Activated CD8-positive, alpha-beta memory T cell treated with anti-CD3 and anti-CD28 coated beads for 48 hours (primary cell): ENCODE measurements at places on chromosomes 6 and 20.

GRCh38 chr6:25232479-25232878 lies 46.7 kb upstream of the CARMIL1 start:
- no peak for DNase-seq

GRCh38 chr6:32685603-32686002 lies 19.1 kb upstream of the HLA-DQB1 start:
- no peak for DNase-seq

GRCh38 chr6:90703336-90703735 lies 116.5 kb upstream of the MAP3K7 start:
- no peak for DNase-seq

DNA sequence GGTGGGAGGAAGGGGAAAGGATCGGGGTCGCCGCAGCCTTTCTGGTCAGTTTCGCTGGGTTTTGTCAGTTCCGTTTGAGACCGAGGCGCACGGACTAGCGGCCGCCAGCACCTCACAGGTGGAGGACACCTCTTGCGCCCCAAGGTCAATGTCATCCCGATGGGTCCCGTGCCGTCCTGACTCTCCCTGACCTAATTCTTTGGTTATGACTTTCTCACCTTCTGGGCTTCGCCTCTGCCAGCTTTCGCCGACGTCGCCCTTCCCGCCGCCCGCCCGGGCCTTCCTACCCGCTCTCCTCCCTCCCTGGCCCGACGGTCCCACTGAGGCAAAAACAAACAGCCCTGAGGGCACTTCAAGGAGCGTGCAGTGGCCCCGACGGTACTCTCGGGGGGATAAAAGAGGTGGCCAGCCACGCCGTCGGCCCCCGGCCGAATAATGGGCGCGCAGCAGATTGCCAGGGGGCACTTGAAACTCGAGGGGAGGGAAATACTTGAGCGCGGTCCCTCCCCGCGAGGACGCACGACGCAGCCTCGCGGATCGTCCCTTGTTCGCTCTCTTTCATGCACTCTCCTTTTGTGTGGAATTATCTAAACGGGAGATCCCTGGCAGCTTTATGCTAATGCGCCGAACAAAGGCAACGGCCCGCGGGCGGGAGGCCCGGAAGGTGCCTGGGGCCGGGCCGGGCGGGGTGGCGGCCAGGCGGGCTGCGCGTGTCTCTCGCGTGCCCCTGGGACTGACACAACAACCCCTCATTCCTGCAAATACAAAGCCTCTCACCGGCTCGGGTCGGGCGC lies 3.9 kb upstream of the INSM1 start:
- no peak for DNase-seq

GRCh38 chr6:37695857-37696219 lies 1.8 kb downstream of the MDGA1 start:
- no peak for DNase-seq

DNA sequence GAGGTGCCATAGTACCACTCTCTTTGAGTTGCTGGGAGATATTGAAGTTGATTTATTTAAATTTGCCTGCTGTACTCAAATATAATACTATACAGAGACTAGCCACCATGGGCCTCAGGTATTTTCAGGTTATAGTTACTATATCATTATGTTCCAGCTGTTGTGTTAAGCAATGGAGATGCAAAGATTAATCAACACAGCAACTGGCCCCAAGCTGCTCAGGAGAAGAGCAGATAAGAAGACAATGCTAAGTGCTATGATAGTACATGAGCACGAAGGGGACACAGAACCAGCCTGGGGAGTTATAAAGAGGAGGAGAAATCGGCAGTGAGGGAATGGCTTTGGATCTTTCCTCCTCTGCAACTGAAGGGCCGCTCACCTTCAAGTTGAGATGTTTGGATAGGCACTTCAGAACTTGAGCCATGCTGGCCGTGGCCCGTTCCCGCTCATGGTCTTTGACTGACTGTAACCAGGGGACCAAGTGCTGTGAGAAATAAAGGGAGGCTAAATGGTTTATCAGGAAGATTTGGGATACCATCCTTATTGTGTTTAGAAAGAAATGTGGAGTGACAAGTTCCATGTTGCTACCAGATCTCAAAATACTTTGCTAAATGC lies 24.3 kb upstream of the RPN2 start:
- DNase-seq, result no peak

GRCh38 chr20:51221791-51222408 lies 199.0 kb upstream of the KCNG1 start:
- no peak for DNase-seq

- DNase-seq, result no peak
Observed at GRCh38 chr20:25573288-25574251, 11.8 kb downstream of the NINL start.

DNA sequence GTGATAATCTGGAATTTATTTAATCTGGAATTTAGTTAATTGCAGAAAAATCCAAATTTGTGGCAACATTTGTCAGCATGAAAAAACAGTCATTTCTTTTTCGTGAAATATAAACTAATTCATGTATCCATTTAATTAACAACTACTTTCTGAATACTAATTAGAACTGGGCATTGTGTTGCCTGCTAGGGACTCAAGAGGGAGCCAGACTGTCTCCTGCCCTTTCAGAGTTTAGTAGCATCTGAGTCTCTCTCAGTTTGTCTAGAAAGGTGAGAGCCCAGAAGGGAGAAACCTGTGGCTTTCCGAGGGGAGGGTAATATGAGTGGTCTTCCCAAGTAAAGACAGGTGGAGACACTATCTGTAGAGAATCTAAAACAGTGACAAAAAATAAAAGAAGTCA lies 210.9 kb upstream of the HDDC2 start:
- DNase-seq, result no peak

GRCh38 chr6:53979468-53980067 lies 131.7 kb upstream of the MLIP start:
- no peak for DNase-seq

DNA sequence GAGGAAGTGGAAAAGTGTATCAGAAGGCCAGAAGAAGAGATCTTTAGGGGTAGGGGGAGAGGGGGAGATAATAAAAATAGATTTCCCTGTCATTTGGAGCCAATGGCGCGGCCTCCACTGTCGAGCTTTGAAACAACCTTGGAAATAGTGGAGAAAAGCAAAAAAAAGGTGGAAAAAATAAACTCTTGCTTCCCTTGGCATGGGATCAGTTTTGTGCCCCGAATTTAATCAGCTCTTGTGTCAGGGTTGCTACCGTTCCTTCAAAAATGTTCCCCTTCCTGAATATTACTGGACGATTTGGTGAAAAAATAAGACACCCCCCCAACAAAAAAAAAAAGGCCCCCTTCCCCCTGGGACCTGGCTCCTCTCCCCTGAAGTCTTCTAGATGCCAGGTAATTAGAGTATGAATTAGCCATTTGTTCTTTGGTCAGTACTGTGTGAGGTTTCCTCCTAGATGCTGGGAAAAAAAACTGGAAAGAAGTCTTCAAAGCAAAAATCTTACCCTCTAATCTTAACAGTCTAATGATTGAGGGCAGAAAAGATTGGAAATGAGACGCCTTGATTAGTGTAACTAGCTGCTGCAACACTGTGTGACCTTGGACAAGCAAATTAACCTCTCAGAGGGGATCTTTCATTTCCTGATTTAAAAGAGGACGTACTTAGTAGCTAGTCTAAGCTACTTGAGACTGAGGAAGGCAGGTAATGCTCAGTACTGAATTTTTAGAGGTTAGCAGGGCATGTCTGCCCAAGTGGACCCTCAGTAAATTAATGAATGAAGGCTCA lies 872 bp upstream of the RBM39 start:
- DNase-seq, result no peak

DNA sequence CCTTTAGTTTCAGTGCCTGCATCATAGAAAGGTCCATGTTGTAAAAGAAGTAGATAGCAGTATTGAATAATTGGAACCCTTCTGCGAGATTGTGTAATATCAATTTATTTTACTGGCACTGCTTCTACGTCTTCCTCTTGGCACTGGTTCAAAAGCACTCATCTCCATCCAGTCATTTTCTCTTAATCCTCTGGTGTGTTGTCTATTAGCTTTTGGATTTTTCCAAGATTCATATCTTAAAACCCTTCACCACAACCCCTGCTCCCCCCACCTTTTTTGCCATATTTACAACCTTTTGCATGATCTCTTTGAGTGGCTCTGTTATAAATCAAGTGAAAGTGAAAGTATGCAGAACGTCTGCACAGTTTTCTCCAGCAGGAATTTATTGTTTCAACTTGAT lies 76.6 kb upstream of the HSF2 start:
- no peak for DNase-seq

- no peak for DNase-seq
Observed at GRCh38 chr6:159094444-159095252, 49.9 kb upstream of the TAGAP start.

DNA sequence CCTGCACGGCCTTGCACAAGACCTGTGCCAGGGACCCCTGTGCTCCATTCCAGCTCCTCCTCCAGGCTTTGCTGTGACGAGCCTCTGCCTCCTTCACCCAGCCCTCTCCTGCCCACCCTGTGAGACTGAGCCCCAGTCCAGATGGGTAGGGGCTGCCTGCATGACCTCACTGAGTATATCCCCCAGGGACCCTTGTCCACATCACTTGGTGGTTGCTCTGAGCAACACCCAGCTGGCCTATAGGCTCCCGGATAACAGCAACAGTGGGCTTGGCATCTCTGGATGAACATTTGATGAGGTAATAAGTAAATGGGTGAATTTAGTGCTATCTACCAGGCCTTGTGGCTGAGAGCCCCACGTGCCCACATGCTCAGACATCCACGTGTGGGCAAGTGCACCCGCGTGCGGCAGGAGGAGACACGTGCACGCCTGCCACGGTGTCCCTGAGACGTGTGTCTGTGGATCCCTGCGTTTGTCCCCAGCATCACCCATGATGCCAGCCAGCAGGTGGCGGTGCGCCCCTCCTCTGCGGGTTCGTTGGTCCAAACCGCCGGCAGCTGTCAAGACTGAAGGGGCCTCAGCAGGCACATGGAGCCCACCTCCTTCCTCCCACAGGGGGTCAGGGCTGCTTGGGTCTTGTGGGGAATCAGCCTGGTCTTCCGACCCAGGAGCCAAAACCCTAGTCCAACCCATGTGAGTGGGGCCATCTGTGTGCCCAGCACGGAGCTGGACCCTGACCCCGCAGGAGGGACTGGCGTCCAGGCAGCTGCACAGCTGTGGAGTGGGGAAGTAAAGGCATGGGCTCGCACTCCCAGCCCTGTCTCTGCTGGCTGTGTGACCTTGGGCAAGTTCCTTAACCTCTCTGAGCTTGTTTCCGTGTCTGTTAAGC lies 45.9 kb downstream of the FGD2 start:
- peak; percentile 88 for DNase-seq

DNA sequence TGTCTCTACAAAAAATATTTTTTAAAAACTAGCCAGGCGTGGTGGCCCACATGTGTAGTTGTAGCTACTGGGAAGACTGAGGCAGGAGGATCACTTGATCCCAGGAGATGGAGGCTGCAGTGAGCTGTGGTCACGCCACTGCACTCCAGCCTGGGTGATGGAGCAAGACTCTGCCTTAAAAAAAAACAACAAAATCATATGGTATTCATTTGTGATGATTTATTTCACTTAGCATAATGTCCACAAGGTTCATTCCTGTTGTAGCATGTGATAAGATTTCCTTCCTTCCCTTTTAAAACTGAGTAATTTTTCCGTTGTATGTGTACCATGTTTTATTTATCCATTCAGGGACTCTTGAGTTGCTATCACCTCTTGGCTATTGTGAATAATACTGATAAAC lies 26.2 kb downstream of the TMEM170B start:
- DNase-seq, result no peak

GRCh38 chr20:57840066-57840465 lies 130.3 kb upstream of the PMEPA1 start:
- DNase-seq, result no peak

GRCh38 chr6:93423542-93423941 lies 4.2 kb upstream of the EPHA7 start:
- DNase-seq, result no peak

DNA sequence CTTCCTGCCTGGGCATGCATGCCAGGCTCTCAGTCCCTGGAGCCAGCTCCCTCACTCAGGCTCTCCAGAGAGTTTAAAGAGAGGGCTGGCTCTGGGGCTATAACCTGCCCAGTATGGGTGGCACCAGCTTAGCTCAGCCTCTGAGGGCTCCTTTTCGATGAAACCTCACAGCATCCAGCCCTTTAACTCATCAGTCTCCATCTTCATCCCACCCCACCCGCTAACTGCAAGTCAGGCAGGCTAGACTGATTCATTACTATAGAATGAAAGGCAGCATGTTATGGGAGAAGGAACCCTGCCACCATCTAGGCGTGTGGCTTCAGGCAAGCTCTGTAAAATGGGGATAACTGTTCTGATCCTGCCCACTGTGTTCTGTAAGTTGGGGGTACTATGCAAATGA lies 53.5 kb downstream of the RAB44 start:
- no peak for DNase-seq

GRCh38 chr6:105357165-105357564 lies 45.7 kb downstream of the PREP start:
- DNase-seq, result no peak

DNA sequence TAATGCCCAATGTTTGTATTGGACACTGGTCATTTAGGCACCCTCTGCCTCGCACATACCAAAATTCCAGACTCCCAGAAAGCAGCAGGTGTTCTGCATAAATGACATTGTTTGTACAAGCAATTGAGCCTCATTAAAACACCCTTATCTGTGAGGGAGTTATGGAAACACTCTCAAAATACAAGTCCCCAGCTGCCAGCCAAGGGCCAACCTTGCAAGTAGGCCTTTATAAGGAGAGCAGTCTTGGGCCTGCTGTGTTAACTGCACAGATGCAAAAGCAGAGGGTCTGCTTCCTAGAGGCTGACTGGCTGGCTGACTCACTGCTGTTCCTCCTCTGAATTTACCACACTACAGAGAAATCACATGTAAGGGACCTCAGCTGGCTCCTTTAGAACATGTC lies 150.4 kb upstream of the HMGN3 start:
- DNase-seq, result no peak

- no peak for DNase-seq
Observed at GRCh38 chr20:16353417-16353781, 219.8 kb downstream of the KIF16B start.

DNA sequence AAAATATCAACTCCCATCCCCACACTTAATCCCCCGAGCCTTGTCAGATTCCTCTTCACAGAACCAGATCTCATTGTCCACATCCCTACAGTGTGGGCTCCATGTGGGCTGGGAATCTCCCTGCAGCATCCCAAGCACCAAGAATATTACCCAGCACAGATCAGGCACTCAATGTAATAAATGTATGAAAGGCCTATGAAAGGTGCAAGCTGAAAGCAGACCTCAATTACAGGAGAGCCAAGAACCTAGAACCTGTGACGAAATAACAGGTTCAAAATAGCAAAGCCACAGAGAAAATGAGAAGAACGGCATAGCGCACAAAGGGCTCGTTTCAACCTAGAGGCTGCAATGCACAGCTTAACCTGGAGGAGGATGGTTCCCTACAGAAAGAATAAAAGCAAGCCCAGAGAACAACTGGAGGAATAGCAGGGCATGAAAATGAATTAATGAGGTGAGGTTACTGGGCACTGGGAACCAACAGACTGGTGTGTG lies 3.1 kb downstream of the SLC23A2 start:
- no peak for DNase-seq
